ENCODE measurements at places on chromosomes 11 and 22.

- DNase-seq = no peak
These were observed 32.2 kb downstream of the LIMK2 start for GRCh38 chr22:31244046-31244942.

- DNase-seq = no peak
These were observed 16.3 kb downstream of the LDHAL6A start for GRCh38 chr11:18471995-18472394.

DNA sequence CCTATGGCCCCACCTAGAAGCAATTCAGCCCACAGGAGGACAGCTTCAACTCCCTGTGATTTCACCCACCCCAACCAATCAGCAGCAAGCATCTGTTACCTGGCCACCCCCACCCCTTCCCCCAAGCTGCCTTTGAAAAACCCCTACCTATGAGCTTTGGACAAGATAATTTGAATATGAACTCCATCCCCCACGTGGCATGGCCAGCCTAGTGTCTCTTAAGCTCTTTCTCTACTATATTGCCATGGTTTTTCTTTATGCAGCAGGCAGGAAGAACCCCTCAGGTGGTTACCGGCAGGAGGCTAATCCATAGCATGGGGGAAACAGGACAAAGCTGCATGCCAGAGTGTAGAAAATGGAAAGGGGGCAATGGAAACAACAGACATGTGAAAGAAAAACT is 29.0 kb downstream of the CTSC start:
- no peak for DNase-seq

DNA sequence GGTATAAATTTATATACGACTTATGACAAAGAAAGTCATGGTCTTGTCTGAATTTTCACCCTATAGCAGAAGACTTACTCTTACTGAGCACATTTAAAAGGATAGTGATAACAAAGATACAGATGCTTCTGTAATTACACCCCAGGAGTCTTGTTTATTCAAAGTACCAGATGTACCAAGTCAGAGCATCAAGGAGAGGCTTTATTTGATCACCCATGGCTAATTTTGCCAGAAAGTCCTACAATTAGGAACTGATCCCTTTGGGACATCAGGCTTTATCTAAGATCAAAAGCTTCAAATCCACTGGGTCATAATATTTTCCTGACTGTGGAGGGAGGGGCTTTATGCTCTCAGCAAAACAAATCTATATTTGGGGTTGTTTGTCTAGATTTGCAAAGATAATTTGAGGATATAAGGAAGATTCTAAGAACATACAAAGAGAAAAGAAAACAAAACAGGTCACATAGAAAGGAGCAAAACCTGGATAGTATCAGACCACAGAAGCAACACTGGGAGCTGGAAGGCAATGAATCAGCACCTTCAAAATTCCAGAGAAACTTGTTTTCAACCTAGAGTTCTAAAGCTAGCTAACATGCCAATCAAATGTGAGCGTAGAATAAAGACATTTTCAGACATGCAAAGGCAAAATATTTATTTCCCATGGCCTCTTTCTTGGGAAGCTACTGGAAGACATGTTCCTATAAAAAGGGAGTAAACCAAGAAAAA is 124.8 kb upstream of the CSNK2A3 start:
- no peak for DNase-seq

DNA sequence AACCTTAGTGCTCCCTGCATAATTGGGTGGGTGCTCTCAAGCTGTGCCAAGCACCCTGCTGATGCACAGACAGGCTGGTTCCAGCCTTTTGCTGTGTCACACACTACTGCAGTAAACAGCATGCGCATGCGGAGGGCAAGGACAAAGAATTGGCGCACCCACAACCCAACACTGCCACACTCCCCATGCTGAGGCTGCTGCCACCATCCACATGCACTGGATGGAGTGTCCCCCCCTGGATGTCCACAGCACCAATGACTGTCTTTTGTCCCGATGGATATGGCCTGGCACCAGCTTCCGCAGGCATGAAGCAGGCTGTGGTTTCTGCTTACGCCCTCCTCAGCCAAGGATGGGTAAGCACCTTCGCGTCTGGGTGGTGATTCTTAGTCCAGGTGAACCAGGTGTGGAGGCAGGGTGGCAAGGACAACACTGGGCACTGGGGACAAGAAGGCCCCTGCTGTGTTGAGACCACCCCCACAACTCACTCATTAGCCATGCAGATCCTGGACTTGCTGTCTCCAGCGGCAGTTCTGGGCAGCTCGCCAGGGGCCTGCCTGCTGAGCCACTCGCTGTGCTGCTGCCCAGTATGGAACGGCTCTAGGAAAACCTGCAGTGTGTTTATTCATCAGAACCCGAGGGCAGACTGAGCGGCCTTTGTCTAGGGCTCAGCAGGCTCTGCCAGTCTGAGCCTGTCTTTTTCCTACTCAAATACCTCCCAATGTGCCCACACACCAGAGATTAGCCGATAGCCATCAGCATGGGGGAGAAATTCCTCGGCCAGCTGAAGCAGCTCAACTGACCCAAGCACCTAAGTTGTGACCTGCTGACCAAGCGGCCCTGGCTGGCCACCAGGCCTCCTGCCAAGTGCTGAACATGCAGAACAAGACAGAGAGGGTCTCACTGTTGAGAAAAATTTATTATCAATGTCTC is 8.2 kb upstream of the NAP1L4 start:
- DNase-seq = peak; percentile 74

DNA sequence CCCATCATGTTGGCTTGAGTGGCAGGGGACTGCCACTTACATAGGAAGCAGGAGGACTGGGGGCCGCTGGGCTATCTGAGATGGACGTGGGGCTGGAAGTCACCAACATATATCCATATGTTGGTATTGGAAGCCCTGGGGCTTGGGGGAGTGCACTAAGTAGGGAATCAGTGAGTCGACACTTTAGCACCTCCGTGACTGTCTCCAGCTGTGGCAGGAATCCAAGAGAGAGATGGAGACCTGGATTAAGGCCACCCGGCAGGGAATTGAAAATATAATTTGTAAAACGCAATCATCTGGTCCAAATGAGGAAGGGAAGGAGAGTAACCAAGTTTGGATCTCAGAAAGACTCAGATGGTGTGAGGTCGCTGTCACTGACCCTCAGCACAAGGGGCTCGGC is 68.4 kb downstream of the ELFN2 start:
- no peak for DNase-seq

- DNase-seq = no peak
These were observed 1.7 kb downstream of the FCHSD2 start for GRCh38 chr11:73140213-73141030.

- DNase-seq = no peak
These were observed 1790.8 kb downstream of the LRRC4C start for GRCh38 chr11:39668640-39669039.

DNA sequence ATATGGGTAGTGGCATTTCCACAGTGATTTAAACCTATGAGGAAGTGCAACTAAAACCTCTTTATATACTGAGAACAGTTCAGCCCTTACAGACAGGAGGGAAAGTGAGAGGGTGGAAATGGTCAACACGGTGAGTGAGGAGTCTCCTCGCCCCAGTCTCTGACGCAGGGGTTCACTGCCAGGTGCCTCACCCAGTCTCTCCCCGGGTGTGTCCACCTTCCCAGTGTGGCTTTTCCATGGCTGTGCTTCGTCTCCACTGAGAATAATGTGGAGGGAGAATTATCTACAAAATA is 116.6 kb upstream of the TOP3B start:
- no peak for DNase-seq

DNA sequence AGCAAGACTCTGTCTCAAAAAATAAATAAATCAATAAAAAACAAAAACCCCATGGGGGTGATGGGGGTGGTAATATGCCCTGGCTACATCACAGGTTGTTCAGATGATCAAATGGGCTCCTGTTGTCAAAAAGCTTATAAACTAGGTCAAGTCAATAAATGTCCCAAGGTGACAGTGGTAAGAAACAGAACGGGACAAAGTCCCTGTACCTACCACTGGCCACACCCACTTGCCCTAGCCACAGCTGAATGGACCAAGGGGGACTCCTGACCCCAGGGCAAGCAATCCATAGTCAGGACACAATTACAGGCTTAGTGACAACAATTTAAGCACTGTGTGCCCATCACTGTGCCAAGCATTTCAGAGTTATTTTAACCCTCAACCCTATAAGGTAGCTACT is 6.0 kb downstream of the NAGA start:
- no peak for DNase-seq

DNA sequence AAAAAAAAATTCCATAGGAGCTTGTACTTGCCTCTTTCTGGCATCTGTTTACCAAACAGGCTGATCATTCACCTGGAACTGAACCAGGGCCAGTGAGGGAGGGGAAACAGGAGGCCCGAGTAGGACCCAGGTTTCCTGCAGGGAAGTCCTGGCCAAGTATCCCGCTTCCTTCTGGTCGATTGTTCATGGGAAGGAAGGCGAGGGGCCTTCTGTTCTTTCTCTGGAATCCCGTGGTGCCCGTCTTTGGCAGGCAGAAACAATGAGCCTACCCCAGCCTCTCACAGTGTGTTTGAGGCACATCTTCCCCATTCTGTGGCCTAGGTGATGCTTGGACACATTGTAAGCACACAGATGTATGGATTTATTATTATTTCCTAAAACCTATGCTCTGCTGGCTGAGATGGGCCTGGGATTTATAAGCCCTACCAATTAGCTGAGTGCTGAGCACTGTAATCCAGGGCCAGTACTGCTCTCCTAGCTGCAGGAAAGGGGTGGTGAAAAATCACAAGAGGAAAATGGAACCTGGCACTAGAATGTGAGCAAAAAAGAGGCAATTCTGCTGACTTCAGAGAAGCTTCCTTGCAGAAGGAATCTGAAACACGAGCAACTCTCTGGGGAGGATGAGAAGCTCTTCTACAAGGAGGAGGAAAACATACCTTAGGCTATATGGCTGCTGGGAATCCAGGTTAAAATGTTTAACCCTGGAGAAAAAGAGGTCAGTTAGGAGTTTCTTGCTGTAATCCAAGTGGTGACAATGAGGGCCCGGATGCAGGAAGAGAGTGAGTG is 53.5 kb downstream of the PRR5L start:
- DNase-seq = no peak

- no peak for DNase-seq
These were observed 59.5 kb upstream of the PHF21A start for GRCh38 chr11:46180736-46181135.

- DNase-seq = no peak
These were observed 31.6 kb downstream of the ZNF214 start for GRCh38 chr11:6988506-6988905.

DNA sequence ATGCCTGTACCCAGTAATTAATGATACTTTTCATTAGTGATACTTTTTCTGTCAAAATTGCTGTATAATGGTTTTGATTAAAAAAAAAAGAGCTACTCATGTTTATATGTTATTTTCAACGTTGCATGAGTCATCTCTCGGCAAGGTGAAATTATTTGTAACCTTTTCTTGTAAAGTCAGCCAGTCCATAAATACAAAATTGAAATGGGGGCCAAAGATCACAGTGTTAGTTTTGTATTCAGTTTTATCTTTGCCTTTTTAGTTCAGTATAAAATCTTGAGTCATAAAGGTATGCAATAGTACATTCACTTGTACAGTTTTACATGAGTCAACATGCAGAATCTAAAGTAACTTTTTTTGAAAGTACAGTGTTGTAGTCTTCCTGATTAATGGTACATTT is 4.3 kb downstream of the ARHGEF12 start:
- DNase-seq = no peak

DNA sequence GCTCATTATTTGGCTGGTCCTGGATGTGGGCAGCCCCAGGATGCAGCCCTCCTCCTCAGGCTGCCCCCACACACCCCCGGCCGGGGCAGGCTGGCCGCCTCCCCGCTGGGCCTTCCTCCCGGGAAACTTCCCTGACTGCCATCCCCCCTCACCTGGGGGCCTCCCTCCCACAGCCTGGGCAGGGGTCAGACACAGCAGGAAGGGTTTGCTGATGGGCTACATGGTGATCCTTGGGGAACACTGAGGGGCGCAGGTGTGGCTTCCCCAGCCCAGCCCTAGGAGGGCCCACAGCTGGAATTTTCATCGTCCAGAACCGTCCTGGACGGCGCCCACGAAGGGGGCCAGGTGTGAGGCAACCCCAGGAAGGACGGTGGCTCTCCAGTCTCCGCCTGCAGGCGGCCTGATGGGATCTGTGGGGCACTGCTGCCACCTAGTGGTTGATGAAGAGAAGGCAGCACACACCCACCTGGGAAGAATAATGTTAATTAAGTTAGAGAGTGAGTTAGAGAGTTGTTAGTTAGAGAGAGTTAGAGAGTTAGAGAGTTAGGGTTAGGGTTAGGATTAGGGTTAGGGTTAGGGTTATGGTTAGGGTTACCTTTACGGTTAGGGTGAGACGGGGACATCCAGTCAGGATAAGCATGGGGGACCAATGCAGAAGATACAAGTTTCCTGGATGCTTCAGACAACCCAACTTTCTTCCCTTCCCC is 75.9 kb upstream of the PRR5 start:
- DNase-seq = no peak

DNA sequence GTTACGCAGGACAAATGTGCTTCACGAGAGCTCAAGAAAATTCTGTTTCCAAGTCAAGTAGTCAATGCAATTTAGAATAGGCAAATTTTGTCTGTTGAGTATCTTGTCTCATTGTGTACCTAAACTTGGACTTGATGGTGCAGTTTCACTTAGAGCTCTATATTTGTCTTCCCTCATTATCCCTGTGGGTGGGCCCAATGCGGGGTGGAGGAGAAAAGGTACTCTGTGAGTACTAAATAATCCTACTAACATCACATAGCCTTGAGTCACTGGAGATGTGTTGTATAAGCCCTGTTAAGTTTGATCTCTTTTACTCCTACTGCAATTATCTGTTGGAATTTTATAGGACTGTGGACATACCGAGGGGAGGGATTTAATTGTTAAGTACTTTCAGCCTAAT is 331.2 kb downstream of the METTL15 start:
- no peak for DNase-seq

- no peak for DNase-seq
These were observed 6.0 kb downstream of the PRG3 start for GRCh38 chr11:57374966-57375365.

DNA sequence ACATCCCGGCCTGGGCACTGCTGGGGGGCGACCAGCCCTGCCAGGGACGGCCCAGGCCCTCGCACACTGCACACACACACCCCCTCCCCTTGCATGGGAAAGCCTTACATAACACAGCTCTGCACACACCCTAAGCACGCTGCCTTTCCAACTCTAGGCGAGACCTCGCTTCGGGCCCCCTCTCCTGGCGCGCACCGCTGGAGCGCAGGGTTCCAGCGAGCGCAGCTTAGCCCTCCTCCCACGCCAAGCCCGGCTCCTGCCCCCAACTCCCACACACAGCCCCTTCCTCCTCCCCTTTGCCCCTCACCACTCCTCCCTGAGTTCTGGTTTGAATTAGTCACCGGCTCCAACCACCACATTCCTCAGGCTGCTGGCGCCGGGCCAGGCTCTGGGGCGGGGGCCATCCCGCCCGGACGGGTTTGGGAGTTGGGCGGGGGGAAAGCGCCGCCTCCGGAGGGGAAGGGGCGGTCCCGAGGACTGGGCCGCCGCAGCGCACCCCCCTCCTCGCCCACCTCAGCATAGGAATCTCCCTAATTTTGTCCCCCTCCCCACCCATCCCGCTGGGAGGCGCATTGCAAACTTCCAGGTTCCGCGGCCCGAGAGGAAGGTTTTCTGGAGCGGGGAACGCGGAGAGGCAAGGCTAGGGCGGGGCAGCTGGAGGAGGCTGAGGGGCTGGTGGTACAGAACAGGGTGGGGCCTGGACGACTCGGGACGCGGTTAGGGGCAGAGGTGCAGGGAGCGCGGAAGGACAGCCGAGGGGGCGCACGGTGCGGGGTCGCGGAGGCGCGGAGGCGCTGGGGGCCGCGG is 966 bp downstream of the AHNAK start:
- peak; percentile 66 for DNase-seq

- DNase-seq = no peak
These were observed 9.2 kb downstream of the CLCF1 start for GRCh38 chr11:67364169-67364568.

- DNase-seq = no peak
These were observed 346.0 kb upstream of the NCAM1 start for GRCh38 chr11:112615238-112615637.

Data from brain pericyte (primary cell).